Cardiac septum (tissue), 1 donor: ENCODE measurements at places on chromosomes 13 and 19. TPM values are rescaled to one million over a fixed set of nuclear protein-coding genes. Genes with fewer than 3 reads are reported as not detected.

DNA sequence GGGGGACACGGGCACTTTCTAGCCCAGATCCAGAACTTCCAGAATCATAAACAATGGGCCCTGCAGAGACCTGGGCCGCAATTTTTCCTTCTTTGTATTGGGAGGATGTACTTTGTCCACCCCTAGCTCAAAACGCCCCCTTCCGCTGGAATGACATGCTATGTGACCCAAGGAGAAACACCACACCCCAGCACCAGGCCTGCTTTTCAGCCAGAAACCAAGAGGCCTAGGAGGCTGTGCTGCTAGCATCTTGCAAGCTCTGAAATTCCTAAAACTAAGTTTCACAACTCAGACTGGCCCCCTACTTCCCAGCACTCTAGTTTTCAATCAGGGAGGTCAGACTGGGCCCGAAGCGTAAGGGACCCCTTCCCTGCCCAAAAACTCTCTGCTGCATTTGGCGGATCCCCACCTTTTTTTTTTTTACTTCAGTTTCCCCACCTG is 538 bp downstream of the LSM4 start:
- DNase-seq: no peak

DNA sequence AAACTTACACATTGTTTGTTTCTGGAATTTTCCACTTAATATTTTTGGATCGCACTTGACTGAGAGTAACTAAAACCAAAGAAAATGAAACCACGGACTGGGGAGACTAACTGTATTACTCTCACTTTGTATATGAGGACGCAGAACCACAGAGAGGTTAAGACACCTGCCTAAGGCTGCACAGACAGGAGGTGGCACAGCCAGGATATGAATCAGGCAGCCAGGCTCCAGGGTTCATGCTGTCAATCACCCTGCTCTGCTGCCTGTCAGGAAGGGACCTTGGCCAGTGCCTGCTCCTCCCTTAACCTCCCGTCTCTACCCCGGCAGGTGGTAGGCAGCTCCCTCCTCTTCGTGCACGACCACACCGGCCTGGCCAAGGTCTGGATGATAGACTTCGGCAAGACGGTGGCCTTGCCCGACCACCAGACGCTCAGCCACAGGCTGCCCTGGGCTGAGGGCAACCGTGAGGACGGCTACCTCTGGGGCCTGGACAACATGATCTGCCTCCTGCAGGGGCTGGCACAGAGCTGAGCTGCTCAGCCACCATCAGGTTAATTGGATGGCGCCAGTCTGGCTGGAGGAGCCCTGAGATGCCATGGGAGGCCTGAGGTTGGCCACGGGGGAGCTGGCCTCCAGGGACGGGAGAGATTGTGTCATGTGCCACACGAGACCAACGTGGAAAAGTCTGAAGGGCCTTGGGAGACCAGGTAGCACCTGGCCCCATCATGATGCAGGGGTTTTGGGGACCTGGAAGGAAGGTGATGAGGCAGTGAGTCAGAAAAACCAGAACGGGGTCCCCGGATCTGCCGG is 11.0 kb downstream of the ACTMAP start:
- DNase-seq: no peak

- no peak for DNase-seq
Observed at GRCh38 chr13:46211116-46211482, 629 bp upstream of the LRRC63 start.

TBXA2R gene
- 1.9 TPM for total RNA-seq
